ENCODE measurements at places on chromosomes 2 and 18. TPM values are rescaled to one million over a fixed set of nuclear protein-coding genes. Genes with fewer than 3 reads are reported as not detected.

GRCh38 chr2:79619976-79620375 lies 107.1 kb downstream of the CTNNA2 start:
- no peak for DNase-seq

DNA sequence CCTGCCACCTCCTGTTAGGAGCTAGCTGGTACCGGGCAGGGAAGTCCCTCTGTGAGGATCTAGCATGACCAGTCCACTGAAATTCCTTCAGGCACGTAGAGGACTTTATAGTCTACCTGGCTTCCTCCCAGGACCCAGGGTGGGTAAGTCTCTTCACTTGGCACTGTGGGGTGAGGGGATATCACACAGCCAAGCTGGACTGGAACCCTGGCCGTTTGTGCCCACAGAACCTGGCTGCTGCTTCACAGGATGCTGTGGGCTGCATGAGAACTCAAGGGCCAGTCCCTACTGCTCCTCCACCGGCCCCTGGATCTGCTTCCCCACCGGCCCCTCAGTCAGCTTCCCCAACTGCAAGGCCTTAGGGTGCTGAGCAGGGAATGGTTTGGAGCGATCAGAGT lies 35.8 kb downstream of the HS1BP3 start:
- no peak for DNase-seq

GRCh38 chr2:128469875-128470274 lies 151.2 kb upstream of the HS6ST1 start:
- no peak for DNase-seq

GRCh38 chr2:146602383-146602782 lies 1242.4 kb upstream of the ACVR2A start:
- DNase-seq: no peak

ABCB11 gene
- polyA plus RNA-seq: not detected

SIX3 gene
- not detected for polyA plus RNA-seq

Measured in renal cortex interstitium (tissue), 15 donors.